Inflammatory macrophage treated with lipopolysaccharide for 1 hour (primary cell): ENCODE measurements at places on chromosomes 1 and 21.

- no peak for DNase-seq
Observed at GRCh38 chr1:243548516-243548915, 292.7 kb downstream of the SDCCAG8 start.

- DNase-seq: peak; percentile 76
Observed at GRCh38 chr1:172719694-172720138, 60.8 kb downstream of the FASLG start.

- peak; percentile 81 for DNase-seq
Observed at GRCh38 chr1:90721210-90722194, 4.4 kb upstream of the BARHL2 start.

- DNase-seq: no peak
Observed at GRCh38 chr1:158794247-158794646, 13.2 kb upstream of the OR6N2 start.

DNA sequence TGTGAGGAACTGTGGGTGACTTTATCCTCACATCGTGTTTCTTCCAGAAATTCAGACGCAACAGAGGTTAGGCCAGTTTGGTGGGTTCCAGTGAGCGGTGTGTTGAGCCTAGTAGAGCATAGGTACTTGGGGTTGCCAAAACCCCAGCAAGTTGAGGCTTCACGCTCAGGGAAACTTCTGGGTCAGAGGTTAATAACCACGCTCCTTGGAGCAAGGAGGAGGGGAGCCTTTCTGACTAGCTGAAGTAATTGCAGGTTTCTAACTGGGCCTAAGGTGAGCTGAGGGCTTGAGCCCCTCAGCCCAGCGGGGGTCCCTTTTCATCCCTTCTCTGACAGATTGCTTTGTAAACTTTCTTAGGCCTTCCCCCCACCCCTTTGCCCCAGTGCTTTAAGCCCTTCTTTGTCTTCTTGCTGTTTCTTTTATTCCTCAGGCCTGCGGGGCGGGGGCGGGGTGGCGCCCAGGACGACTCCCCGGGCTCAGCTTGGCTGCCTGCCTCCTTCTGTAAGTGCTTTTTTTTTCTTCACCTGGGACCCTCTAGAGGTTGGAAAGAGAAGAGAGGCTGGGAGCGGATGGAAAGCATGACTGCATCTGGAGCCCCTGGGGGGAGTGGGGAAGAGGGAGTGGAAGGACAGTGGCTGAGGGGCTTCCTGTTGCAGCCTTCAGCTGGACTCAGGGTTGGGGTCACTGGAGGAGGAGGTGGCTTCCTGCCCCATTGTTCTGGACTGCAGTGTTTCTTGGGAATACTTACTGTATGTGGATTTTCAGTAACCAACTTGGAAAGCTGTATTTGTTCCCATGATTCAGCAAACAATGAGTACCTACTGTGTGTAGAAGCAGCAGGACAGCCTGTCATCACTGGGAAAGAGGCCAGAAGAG is 1.3 kb upstream of the ZNF436 start:
- DNase-seq: no peak

DNA sequence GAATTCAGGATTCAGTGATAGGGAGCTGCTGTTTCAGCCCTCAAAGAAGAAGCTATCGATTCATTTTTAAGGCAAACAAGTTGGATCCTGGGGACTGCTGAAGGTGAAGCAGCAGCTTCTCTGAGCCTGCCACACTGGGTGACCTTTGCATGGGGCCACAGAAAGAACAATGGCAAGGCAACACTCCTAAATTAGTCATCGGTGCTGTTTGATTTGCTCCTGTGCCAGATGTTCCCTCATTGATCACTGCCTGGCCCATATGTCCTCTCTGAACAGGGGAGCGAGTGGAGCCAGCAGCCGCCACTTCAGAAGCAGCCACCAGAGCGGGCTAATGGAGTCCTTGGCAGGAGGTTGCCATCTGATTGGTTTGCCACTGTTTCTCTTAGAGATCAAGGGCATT is 391.5 kb downstream of the NTNG1 start:
- DNase-seq: no peak

- no peak for DNase-seq
Observed at GRCh38 chr1:153801028-153801625, 25.9 kb downstream of the SLC27A3 start.

DNA sequence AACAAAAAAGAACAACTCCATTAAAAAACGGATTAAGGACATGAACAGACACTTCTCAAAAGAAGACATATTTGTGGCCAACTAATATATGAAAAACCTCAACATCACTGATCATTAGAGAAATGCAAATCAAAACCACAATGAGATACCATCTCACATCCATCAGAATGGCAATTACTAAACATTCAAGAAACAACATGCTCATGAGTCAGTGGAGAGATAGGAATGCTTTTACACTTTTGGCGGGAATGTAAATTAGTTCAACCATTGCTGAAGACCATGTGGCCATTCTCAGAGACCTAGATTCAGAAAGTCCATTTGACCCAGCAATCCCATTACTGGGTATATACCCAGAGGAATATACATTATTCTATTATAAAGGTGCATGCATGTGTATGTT is 1442.6 kb upstream of the B3GALT2 start:
- no peak for DNase-seq

GRCh38 chr1:54273092-54273794 is 73.3 kb downstream of the MRPL37 start:
- DNase-seq: no peak

GRCh38 chr1:212667223-212668139 is 32.2 kb downstream of the BATF3 start:
- peak; percentile 94 for DNase-seq

- no peak for DNase-seq
Observed at GRCh38 chr1:151976015-151976343, 17.7 kb downstream of the S100A10 start.

DNA sequence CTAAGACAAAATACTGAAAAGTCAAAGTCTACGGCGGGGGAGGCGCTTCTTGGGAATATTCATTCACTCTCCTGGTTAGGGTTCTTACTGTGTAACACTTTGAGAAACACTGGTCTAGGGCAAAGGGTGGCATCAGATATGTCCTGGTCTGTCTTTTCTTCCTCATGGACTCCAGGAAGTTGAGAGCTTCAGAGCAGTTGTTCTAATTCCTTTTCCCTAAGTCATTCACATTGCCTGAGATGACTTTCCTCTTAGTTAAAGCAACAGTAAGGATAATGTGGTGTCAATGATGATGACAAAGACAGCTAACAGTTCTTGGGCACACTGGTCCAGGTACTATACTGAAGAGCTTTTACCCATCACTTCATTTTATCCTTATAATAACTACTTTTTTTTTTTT is 27.0 kb downstream of the FGGY start:
- no peak for DNase-seq

DNA sequence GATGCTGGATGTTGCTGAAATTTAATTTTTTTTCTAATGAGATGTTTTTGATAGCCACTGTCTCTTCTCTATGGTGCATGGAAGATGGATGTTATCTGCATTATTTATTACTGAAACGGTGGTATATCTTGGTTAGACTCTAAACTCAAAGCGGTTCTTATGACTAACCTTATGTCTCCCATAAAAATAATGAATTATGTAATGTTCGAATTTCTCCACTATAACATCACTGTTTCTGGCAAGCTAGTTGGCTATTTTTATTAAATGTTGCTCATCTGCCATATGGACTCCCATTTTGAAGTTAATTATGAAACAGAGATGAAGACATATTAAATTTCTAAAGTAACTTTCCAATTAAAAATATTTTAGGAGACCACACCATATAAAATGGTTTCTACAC is 808.6 kb upstream of the ADGRL4 start:
- DNase-seq: no peak

GRCh38 chr1:209627732-209628196 is 24.5 kb downstream of the LAMB3 start:
- peak; percentile 56 for DNase-seq

DNA sequence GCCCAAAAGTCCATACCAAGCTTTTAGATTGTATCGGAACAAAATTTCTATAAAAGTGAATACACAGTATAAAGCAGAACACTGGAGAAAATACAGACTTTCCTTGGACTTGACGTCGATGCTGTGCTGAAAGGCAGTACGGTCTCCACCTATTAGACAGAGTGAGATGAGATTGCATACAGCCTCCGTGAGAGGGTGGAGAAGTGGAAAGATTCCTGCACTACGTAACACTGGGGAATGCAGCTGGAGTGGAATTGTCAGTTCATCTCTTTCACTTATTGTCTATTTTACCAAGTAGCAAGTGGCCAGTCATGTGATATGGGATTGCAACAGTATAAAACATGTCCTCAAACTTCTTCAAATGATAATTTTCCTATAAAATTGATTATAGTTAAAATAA is 209.5 kb downstream of the ZP4 start:
- no peak for DNase-seq

DNA sequence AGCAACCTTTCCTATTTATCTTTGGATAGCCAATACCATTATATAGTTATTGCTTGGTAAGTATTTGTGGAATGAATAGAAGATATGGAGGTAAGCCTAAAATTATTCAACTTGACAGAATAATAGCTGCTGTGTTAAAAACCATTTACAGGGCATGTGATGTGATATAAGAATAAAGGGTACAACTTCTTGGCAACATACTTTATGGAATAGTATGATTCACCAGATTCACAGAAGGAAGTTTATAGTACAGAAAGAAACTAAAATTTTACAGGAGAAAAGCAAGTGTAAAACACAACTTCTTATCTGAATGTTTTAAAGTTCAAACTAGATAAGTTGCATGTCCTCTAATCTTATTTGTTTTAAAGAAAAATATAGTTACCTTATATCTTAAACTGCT is 186.4 kb upstream of the ZRANB2 start:
- no peak for DNase-seq

DNA sequence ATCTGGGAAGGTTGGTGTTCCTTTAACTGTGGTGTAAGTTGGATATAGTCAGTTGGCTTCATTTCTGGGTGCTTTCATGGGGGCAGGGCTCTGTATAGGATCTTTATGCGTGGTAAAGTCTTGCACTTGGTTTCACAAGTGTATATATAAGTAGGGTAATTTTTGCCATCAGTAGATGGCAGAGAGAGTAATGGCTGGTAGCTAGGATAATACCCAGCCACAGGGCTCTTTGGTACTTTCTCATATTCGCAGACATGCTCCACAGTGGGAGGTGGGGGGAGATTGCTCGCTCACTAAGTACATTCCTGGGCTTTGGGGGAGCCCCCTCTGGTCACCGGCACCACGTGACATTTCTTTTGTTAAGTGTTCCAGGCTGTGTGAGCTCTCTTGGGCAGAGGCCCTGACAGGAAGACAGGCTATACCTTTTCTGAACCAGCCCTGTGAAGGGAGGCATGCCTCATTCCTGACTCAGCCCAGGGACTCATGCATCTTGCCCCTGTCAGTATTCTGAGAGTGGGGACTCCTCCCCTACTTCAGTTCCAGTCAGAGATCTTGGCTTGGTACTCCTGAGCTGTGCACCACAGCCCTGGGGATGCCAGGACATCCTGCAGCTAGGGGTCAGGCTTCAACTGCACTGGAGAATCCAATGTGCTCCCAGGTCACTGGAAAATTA is 37.6 kb downstream of the FCRL2 start:
- DNase-seq: no peak

GRCh38 chr1:197683895-197684553 is 91.3 kb downstream of the DENND1B start:
- no peak for DNase-seq

- DNase-seq: peak; percentile 70
Observed at GRCh38 chr21:33433425-33434114, 30.4 kb downstream of the IFNGR2 start.

DNA sequence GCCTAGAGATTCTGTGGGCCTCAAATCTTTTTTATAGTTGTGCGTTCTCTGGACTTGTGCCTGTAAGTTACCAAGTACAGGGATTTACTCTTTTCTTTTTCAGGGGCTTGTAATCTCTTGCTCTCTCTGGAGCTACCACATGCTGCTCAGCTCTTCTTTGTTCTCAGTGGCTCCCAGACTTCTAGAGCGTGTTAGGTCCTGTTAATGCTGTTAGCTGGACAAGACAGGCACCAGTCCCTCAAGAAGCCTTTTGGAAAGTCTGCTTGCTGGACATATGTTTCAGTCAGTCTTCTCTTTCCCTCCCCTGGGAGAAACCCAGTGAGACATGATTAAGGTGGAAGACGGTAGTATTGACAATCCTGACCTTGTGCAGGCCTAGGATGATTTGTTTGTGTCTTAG is 29.4 kb downstream of the KCNK2 start:
- DNase-seq: no peak

GRCh38 chr1:80417671-80418070 is 1383.1 kb upstream of the ADGRL2 start:
- no peak for DNase-seq

- DNase-seq: peak; percentile 42
Observed at GRCh38 chr1:33256471-33257206, at the start of gene ZNF362. TSS of gene ZNF362 (plus strand) at chr1:33256492. CDS start at chr1:33270575, 14,083 bp downstream.

- DNase-seq: no peak
Observed at GRCh38 chr1:32127409-32128198, 19.7 kb downstream of the KPNA6 start.

- DNase-seq: no peak
Observed at GRCh38 chr1:3940081-3940753, 40.1 kb upstream of the C1orf174 start.

- DNase-seq: no peak
Observed at GRCh38 chr1:245520611-245521010, 365.8 kb downstream of the KIF26B start.

DNA sequence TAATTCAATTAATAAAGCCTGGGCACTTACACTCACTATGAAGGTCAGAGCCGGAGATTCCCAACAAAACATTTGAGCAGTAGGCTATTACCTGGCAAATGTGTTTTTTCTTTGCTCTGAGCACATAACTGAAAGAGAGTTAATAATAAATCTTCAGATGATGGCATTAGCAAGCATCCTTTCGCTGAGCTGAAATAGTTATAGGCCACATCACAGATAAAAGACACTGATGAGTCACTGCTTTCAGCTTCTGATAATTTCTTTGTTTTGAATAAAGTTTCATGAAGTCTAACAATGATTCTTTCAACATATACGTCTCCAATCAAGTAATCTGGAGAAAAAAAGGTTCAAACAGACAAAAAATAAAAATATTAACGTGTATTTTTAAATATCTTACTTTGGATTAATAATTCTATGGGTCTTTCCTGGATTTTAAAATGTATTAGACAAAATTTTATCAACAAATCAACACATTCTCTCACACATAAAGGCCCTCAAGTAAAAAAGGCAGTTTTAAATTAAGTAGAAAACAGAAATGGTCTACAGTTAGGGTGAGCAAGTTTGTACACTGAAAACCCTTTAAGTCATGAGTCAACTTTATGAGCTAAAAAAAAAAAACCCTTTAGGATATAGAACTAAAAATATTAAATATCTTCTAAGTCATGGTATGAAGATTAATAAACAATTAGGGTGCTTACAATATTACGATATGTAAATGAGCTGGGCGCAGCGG is 33.1 kb downstream of the LTN1 start:
- DNase-seq: no peak

DNA sequence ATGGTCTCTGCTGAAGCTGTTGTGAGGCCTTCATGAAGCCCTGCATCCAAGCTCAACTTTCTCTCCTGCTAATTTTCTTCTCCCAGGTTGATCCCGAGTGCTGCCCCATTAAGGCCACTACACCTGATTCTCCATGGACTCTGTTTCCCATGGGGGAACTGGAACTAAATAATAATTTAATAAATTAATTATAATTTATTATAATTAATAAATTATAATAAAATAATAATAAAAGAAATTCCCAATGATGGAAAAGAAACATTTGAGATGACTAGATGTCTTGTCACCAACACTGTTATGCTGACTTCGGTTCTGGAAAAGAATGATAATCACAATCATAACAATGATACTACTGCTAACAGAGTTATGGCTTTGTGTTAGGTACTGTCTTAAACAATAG is 211.2 kb upstream of the ZP4 start:
- DNase-seq: no peak
